ENCODE measurements at places on chromosomes 7 and 10.

GRCh38 chr7:96196676-96197075 is 125.2 kb downstream of the SLC25A13 start:
- no peak overlapping the region for H3K27ac ChIP-seq
- no peaks in the 10 kb centered on the region for H3K27me3 ChIP-seq
- H3K4me1 ChIP-seq: no peaks in the 10 kb centered on the region
- peaks cover 20% of the 10 kb centered on the region for H3K36me3 ChIP-seq
- H3K4me3 ChIP-seq: no peak overlapping the region
- no peak for DNase-seq

- no peaks in the 10 kb centered on the region for H3K4me1 ChIP-seq
- DNase-seq: no peak
- H3K4me3 ChIP-seq: no peak overlapping the region
- H3K27me3 ChIP-seq: peaks cover 5% of the 10 kb centered on the region
- H3K36me3 ChIP-seq: peaks cover 28% of the 10 kb centered on the region
These were observed 16.5 kb upstream of the SKAP2 start for GRCh38 chr7:26880852-26881251.

GRCh38 chr10:8876171-8876570 is 821.7 kb downstream of the GATA3 start:
- no peak overlapping the region for H3K27ac ChIP-seq
- no peak for DNase-seq
- H3K4me1 ChIP-seq: no peaks in the 10 kb centered on the region
- no peaks in the 10 kb centered on the region for H3K36me3 ChIP-seq
- no peak overlapping the region for H3K4me3 ChIP-seq

DNA sequence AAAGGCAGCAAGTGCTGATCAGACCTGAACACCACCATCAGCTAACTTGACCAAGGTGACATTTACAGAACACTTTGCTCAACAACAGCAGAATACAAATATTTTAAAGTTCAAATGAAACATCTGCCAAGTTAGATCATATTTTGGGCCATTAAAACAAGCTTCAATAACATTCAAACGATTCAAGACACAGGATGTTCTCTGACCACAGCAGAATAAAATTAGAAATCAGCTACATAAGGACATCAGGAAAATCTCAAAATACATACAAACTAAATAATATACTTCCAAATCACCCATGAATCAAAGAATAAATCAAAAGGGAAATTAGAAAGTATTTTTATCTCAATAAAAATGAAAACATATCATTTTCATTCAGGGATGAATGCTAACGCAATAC is 173.0 kb downstream of the PKD1L1 start:
- H3K27me3 ChIP-seq: no peaks in the 10 kb centered on the region
- H3K4me1 ChIP-seq: no peaks in the 10 kb centered on the region
- no peak for DNase-seq
- no peaks in the 10 kb centered on the region for H3K36me3 ChIP-seq

DNA sequence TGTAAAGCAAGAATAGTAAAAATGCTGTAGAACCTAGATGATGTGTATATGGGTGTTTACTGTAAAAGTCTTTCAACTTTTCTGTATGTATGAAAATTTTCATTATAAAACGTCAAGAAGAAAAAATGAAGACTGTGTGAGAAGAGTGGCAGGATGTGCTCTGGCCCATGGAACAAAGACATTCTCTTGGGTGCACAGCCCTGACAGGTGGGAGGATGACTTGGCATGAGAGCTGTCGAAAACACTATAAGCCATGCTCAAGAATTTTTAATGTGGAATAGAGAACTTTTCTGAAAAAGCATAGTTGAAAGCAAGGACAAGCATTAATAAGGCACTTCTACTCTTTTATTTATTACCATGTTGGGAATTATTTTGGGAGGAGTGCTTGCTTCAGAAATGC is 184.1 kb upstream of the PRR15 start:
- H3K27me3 ChIP-seq: peaks cover 7% of the 10 kb centered on the region
- no peak overlapping the region for H3K4me3 ChIP-seq
- H3K4me1 ChIP-seq: no peaks in the 10 kb centered on the region
- no peak overlapping the region for H3K27ac ChIP-seq
- no peak for DNase-seq
- H3K36me3 ChIP-seq: no peaks in the 10 kb centered on the region

- peak overlapping the region; percentile 76 for H3K4me3 ChIP-seq
- peaks cover 14% of the 10 kb centered on the region for H3K36me3 ChIP-seq
- peaks cover 46% of the 10 kb centered on the region for H3K27me3 ChIP-seq
- peaks cover 29% of the 10 kb centered on the region for H3K4me1 ChIP-seq
These were observed 18.6 kb upstream of the GATA3 start for GRCh38 chr10:8035641-8036470.

DNA sequence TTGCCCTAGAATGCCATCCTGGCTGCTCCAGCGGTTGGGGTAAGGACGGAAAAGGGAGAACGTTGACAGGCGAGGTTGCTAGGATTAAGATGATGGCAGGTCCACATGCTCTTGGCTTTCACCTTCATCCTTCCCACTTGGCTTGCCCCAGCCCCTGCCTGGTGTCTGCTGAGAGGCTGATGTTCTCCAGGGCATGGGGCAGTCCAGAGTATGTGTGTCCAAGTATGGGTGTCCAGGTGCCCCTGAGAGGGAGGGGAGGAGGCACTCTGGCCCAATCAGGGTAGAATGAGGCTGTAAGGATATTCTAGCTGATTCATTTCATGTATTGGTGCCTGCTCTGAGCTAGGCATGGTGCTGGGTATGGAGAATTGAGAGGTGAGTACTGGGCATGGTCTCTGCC is 12.6 kb downstream of the NEURL1 start:
- H3K27me3 ChIP-seq: peaks cover 30% of the 10 kb centered on the region
- no peak for DNase-seq
- no peaks in the 10 kb centered on the region for H3K36me3 ChIP-seq
- H3K4me1 ChIP-seq: peaks cover 11% of the 10 kb centered on the region
- no peak overlapping the region for H3K27ac ChIP-seq
- no peak overlapping the region for H3K4me3 ChIP-seq
